Astrocyte (in vitro differentiated cells and primary cell): ENCODE measurements at places on chromosomes 3 and 15. TPM values are rescaled to one million over a fixed set of nuclear protein-coding genes. Genes with fewer than 3 reads are reported as not detected.

GRCh38 chr3:17833786-17834559 lies 91.5 kb upstream of the TBC1D5 start:
- no peaks in the 10 kb centered on the region for H3K27me3 ChIP-seq
- H3K27ac ChIP-seq, result no peak overlapping the region
- no peak for DNase-seq
- H3K4me3 ChIP-seq, result no peak overlapping the region

GRCh38 chr15:27541581-27541980 lies 557.5 kb downstream of the OCA2 start:
- DNase-seq, result no peak
- no peaks in the 10 kb centered on the region for H3K36me3 ChIP-seq
- no peaks in the 10 kb centered on the region for H3K27me3 ChIP-seq
- no peak overlapping the region for H3K27ac ChIP-seq

C2CD4A gene
- total RNA-seq, result not detected in 2 replicates

- peaks cover 33% of the 10 kb centered on the region for H3K4me1 ChIP-seq
- H3K27ac ChIP-seq, result no peak overlapping the region
- no peaks in the 10 kb centered on the region for H3K27me3 ChIP-seq
- DNase-seq, result no peak
- no peak overlapping the region for H3K4me3 ChIP-seq
- H3K36me3 ChIP-seq, result no peaks in the 10 kb centered on the region
Observed at GRCh38 chr15:58472221-58472620, 40.4 kb downstream of the LIPC start.

- H3K27me3 ChIP-seq, result peaks cover 7% of the 10 kb centered on the region
- no peaks in the 10 kb centered on the region for H3K4me1 ChIP-seq
- H3K4me3 ChIP-seq, result no peak overlapping the region
- H3K36me3 ChIP-seq, result no peaks in the 10 kb centered on the region
- no peak for DNase-seq
Observed at GRCh38 chr15:79212589-79213157, 69.8 kb upstream of the ANKRD34C start.

DNA sequence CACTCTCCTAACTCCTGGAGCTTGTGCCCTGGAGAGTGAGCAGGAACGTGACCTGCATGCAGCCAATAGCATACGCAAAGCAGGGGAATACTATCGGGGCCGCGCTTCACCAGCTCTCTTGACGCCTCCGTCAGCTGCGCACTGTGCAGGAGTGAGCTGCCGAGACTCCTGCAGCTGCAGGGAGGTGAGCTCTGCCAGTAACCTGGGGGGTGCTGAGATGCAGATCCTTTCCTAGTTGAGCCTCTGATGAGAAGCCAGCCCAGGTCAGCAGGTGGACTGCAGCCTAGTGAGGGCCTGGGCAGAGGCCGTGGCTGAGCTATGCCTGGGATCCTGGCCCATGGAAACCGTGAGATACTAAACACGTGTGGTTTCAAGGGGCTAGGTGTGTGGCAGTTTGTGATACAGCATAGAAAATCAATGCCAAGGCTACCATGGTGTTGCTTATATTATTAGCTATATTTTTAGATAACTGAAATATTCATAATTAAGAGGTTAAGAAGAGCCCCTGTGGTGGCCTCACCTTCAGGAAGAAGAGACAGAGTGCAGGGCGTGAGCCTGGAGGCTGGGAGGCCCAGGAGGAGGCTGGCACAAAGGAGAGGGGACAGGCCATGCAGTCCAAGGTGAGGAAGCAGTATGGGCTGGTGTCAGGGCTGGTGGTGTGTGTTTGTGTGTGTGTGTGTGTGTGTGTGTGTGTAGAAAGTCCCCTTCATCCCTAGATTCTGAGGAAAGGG lies 5.9 kb upstream of the DNAJB8 start:
- H3K4me1 ChIP-seq, result no peaks in the 10 kb centered on the region
- H3K27me3 ChIP-seq, result peaks cover 54% of the 10 kb centered on the region
- no peak for DNase-seq
- no peaks in the 10 kb centered on the region for H3K36me3 ChIP-seq
- no peak overlapping the region for H3K4me3 ChIP-seq

CFAP91 gene
- total RNA-seq, result 0.16 TPM in 1 of 2 replicates, not detected in the other
